Suppressor macrophage treated with lipopolysaccharide for 1 hour (primary cell): ENCODE measurements at places on chromosomes 1 and 21.

- DNase-seq: no peak
Observed at GRCh38 chr1:50611675-50612074, 188.4 kb upstream of the DMRTA2 start.

GRCh38 chr1:8040586-8040985, 14.5 kb upstream of the ERRFI1 start:
- peak; percentile 62 for DNase-seq

DNA sequence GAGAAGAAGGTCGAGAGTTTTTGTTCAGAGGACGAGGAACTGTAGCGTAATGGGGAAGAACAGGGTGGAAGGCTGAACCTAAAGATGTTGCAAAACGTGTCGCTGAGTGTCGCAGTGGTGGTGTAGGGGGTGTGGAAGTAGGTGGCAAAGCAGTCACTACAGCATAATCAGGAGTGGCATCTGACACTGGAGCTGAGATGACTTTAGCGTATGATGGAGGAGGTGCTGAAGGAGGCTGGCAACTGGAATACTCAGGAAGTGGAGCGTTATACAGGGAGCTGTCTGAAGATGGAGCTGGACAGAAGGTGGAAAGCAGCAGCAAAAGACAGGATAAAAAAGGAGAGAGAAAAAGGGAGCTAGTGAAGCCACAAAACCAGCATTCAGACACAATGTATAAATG, 89.9 kb upstream of the LBR start:
- peak; percentile 60 for DNase-seq

DNA sequence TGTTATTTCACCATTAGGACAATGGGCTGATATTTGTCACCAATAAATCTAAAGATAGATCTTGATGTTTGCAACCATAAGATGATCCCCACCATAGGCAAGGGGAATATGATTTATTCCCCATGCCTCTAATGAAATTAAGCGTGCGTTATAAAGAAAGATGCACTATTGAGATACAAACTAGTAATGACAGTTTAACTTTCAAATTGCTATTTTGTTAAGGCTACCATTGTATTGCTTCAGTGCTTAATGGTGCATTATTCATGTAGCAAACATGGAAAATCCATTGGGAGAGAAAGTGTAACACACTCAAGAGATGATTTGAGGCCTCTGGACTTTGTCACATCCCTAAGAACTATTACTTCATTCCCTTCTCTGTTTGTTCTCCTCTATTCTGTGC, 108.9 kb upstream of the TRABD2B start:
- no peak for DNase-seq

DNA sequence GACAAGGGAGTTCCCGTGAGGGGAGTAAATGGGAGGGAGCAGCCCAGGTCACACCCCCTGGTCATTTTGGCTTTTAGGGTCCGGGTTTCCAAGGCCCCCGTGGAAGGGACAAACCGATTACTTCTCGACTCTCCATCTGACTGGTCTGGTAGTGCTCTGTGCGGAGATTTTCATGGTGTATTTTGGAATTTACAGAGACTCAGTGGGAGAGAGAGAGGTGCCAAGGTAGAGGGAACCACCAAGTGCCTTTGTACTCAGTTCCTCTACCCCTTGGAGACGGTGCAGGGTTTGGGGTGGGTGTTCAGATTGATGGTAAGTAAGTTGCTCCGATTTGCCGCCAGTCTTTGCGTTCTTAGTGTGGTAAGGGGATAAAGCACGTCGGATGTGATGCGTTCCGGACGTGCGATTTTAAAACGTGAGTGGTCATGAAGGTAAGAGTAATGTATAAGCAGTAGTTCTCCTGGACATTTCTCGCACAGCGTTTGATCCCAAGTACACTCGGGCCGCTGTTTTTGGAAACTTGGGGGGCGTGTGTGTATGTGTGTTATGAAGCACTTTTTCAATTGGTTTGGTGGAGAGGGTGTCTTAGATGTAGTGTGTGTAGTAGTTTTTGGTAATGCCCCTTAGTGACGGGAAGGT, 682 bp downstream of the SUCO start:
- DNase-seq: no peak
